KG1 (cell line): ENCODE measurements at places on chromosomes 12 and 14.

- no peak for DNase-seq
These were observed 1.1 kb upstream of the BCL11B start for GRCh38 chr14:99272899-99273765.

DNA sequence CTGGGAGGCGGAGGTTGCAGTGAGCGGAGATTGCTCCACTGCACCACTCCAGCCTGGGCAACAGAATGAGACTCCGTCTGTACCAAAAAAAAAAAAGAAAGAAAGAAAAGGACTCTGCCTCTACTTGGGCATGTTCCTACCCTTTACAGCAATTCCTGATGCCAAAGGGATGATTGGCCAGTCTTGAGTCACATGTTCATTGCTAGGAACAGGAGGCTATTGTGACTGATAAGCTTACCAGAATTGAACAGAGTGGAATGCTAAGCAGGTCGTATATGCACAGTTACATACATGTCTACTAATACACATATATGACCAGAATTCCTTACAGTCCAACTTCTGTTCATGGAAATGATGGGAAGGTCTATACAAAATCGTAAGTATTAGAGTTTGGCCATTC lies 34.3 kb downstream of the KLHDC1 start:
- DNase-seq = no peak

DNA sequence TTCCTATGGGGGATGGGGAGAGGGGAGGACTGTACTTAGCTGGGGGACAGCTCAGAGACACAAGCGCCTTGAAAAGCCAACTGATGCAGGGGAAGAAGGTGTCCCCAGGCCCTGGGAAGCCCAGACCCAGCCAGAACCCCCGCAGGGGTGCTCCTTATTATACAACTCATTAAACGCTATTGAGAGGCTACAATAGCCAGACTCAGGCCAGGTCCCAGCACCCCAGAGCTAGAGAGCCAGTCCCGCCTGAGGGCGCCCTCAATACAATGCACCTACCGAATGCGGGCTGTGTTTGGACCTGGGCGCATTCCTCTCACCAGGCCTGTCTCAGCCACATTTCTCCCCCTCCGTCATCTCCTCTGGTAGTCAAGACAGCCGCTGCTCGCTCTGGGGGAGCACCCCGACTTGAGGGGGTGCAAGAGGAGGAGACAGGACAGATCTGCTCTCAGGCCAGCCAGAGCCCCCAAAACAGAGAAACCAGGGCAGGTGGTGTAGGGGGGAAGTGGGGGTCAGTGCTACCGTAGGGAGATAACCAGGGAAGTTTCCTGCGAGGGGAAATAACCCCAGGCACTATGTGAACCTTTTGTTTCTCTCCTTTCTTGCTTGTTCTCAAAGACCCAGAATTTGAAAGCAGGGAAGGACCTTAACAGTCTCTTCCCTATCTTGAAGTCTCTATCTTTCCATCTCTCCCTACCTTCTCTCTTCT lies 6.1 kb upstream of the ASIC1 start:
- no peak for DNase-seq

- DNase-seq = no peak
These were observed 15.2 kb upstream of the EAPP start for GRCh38 chr14:34554540-34555250.

DNA sequence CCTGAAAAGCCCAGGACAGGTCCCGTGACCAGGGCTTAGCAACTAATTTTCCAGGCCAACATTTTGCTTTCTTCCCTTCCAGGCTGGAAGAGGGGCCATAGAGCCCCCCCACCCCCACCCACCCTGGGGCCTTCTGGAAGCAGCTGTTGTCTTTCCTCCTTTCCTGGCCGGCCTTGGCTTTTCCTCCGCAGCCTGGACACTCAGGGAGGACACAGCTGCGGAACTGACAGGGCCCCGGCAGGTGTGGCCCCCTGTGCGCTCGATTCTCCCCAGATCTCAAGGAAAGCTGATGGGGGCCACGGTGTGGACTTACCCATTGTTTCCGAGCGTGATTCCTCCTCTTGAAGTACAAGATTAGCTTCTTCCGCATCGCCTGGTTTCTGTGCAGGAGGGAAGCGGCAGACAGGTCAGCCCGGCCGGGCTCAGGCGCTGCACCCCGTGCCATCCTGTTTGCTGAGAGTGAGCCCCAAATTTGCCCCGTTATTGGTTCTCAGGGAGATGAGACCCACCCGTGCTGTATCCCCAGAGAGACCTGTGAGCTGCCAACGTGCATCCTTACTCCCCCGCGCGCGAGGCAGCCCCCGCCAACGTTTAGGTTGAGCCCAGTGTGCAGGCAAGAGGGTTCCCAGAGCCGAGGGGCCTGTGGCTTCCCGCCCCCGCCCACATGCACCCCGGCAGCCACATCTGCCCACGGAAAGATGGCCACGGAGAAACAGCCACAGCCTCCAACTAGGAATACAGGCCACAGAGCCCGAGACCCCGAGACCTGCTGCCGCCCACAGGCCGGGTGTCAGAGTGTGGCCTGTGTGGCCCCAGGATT lies 129.6 kb downstream of the NCOR2 start:
- no peak for DNase-seq

GRCh38 chr14:20278414-20278813 lies 27.3 kb downstream of the TTC5 start:
- no peak for DNase-seq

DNA sequence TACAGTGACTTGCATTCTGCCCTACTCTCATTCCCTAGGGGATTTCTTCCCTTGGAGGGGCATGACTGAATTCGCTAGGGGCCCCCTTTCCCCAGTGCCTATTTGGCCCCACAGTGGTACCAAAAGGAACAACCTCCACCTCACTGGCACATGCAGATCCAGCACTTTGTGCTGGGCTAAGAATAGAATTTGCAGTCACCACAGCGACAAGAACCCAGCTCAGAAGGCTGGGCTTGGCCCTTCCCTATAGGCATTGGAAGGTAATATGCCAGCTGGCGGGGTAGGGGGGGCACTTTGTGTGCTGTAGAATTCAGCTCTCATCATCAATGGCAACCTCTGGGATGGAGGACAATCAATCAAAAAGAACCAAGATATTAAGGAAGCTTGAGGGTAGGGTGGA lies 13.9 kb downstream of the BAZ2A start:
- DNase-seq = no peak

GRCh38 chr12:12723149-12723680 lies 6.0 kb downstream of the CDKN1B start:
- DNase-seq = no peak

- DNase-seq = no peak
These were observed 38.9 kb upstream of the LIMA1 start for GRCh38 chr12:50322206-50322605.

GRCh38 chr14:31307198-31307597 lies 99.6 kb upstream of the HECTD1 start:
- DNase-seq = no peak

- DNase-seq = no peak
These were observed 53.5 kb upstream of the PLEKHG6 start for GRCh38 chr12:6257007-6257406.

DNA sequence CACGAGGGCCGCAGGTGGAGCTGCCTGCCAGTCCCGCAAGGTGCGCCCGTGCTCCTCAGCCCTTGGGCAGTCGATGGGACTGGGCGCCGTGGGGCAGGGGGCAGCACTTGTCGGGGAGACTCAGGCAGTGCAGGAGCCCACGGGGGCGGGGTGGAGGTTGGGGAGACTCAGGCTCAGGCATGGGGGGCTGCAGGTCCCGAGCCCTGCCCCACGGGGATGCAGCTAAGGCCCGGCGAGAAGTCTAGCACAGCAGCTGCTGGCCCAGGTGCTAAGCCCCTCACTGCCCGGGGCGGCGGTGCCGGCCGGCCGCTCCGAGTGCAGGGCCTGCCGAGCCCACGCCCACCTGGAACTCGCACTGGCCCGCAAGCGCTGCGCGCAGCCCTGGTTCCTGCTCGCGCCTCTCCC lies 39.2 kb upstream of the P2RX7 start:
- no peak for DNase-seq
